Stimulated activated CD4-positive, alpha-beta T cell treated with anti-CD3 and anti-CD28 coated beads, Interleukin-1b, Interleukin-23, amount 100 ng/mL, for 24 hours (primary cell): ENCODE measurements at places on chromosomes 7 and 10.

DNA sequence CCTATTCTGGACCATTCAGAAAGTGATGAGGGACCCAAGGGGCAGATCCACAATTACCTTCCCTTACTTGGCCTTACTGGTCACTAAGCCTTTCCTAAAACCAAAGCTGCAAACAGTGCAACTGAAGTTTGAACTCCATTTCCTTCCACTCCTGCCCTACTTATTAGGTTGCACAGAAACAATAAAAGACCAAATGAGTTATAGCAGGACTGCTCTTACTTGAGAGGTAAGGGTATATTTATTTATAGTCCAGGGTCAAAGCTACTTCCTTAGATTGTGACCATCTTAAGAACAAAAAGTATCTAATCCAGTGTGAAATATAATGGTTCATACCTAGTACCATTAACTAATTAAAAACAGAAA is 27.0 kb downstream of the CDK6 start:
- no peak for DNase-seq

DNA sequence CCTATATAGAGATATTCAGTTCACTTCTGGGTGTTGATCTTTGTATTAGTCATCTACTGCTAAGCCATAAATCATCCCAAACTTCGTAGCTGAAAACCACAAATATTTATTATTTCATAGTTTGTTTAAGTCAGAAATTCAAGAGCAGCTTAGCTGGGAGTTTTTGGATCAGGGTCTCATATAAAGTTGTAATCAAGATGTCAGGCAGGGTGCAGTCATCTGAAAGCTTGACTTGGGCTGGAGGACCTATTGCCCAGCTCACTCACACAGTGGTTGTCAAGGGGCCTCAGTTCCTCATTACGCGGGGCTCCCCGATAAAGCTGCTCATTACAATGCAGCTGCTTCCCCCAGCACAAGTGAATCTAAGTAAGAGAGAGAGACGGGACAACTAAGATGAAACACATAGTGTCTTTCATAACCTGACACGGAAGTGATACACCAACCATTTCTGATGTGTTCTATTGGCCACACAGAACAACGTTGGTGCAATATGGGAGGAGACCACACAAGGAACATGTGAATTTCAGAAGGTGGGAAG is 15.7 kb downstream of the PPP1R3C start:
- DNase-seq: no peak

- no peak for DNase-seq
Observed at GRCh38 chr7:94272821-94273583, 121.7 kb upstream of the COL1A2 start.

GRCh38 chr10:36096576-36096975 is 454.5 kb upstream of the FZD8 start:
- DNase-seq: no peak

DNA sequence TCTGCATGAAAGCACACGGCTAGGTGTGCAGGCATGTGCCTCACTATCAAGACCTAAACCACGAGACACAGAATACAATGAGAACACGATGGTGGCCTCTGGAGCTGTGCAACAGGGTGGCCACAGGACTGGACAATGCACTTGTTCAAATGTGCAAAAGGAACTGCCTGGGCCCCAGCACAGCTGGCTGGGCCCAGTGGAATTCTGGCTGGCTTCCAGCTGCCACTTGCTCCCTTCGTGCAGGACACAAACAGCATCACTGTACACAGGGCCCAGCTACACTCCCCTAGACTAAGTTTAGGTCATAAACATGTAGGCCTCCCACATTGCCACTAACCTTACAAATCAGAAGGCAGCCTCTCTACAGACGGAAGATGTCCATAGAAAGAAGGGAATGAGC is 23.4 kb downstream of the DOCK4 start:
- DNase-seq: no peak

- DNase-seq: no peak
Observed at GRCh38 chr10:52436664-52437063, 122.6 kb downstream of the DKK1 start.

DNA sequence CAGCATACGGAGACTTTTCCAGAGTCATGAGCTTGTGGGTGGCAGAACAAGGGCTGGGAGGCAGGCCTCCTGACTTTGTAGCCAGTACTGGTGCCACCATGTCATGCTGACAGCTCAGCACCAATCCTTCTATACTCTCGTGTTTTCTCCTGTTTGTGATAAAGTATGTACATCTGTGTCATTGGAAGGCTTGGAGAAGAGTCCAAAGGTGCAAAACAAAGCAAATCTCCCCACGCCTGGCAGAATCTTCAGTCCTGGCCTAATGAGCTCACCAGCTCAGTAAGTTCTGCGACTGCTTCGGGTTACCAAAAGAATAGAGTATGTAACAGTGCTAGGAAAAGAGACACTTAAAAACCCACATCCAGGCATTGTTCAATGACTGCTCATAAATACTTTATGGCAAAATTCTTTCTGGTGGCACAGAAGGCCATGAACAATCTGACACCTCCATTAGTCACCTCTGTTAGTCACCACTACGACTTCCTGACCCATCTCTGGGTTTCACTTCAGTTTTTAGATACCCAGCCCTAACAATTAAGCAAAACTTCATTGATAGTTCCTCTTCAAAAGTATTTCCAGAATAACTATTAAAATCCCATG is 24.5 kb downstream of the STEAP1 start:
- no peak for DNase-seq

GRCh38 chr7:21426286-21427181 is 1.3 kb upstream of the SP4 start:
- DNase-seq: no peak

DNA sequence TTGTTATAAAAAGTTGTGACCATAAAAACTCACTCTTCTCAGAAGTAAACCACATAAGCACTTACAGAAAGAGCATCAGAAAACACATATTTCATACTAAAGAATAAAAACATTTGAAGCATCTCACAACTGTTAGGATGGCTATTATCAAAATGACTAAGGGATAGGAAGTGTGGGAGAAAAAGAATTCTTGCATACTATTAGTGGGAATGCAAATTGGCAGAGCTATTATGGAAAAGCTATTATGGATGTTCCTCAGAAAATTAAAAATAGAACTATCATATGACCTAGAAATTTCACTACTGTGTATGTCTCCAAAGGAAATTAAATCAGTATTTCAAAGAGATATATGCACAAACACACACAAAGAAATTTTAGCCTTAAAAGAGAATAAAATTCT is 25.2 kb upstream of the POT1 start:
- DNase-seq: no peak

DNA sequence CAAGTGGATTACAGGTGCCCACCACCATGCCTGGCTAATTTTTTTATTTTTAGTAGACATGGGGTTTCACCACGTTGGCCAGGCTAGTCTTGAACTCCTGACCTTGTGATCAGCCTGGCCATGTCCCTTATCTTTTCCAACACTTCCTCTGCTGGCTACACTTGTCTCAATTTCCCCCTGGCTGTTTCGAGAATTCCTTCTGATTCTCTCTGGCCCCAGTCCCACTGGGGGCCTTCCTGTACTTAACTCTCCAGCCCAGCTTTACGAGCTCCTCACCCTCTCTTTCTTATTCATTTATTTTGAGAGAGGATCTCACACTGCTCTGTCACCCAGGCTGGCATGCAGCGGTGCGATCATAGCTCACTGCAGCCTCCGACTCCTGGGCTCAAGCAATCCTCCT is 8.5 kb downstream of the EPHB4 start:
- DNase-seq: no peak

GRCh38 chr10:62610649-62611229 is 193.8 kb upstream of the ADO start:
- peak; percentile 50 for DNase-seq

DNA sequence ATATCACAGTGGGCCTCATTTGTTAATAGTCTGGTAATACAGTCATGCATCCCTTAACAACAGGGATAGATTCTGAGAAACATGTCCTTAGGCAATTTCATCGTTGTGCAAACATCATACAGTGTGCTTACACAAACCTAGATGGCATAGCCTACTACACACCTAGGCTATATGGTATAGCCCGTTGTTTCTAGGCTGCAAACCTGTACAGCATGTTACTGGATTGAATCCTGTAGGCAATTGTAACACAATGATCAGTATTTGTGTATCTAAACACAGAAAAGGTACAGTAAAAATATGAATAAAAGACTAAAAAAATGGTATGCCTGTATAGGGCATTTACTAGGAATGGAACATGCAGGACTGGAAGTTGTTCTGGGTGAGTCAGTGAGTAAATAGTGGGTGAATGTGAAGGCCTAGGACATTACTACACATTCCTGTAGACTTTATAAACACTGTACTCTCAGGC is 12.0 kb upstream of the RHOBTB1 start:
- no peak for DNase-seq

- no peak for DNase-seq
Observed at GRCh38 chr10:79242620-79243152, 104.6 kb upstream of the PPIF start.

- DNase-seq: no peak
Observed at GRCh38 chr7:74568658-74569057, 88.9 kb upstream of the GTF2I start.

DNA sequence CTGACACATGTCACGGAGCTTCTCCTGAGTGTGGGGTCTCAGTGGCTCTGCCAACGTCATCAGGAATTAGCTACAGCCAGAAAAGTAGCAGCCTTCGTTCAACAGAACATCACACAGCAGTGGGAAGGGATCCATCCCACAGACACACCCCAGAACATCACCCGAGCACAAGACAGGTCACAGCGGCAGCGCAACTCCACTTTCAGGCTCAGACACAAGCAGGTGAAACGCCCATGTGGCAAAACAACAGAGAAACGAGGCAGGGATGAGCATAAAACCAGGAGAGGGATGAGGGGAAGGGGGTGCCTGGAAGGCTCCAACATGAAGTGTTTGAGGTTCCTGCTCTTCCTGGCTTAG is 44.8 kb downstream of the CAMK2B start:
- DNase-seq: no peak

DNA sequence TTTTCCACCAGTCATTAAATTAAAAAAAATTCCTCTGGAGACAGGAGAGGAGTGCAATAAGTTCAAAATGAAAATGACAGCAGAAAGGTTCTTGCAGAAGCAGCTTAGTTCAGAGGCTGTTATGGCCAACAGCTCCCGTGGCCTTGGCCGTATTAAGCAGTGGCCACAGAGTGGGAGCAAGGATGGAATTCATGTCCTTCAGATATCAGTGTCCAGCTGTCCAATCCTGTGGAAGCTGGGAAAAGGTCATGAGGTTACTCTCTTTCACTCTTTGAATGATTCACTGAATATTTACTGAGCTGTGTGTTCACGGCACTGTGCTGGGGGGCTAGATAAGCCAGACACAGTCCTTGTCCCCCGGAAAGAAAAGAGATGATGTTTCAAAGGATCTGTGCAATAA is 231.8 kb downstream of the BMPER start:
- DNase-seq: no peak

DNA sequence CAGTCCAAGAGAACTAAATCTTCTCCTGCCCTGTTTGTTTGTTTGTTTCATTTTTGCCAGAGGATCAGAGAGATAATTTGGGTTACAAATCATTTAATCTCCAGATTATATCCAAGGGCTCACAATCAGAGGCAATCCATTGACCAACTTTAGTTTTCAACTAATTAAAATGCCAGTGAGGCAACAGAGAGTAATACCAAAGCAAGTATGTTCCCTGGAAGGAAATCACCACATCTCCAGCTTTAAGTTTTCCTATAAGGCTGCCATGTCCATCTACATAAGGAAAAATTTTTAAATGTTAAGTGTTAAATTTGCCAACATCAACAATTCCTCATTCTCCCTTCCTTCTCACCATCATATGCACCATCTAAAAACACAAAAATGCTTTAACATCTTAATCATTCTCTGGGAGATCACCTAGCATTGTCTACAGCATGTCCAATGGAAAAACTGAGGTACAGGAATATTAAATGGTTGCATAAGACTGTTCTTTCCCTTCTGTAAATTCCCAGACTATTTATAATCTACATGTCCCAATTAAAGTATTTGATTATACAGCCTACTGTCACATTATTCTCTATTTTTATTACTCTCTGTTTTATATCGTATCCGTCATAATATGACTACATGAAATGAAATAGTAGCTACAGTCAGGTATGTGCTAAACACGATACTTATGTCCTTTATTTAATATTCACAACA is 14.1 kb downstream of the USP54 start:
- no peak for DNase-seq

- DNase-seq: no peak
Observed at GRCh38 chr7:55504093-55504859, 68.0 kb downstream of the VOPP1 start.

DNA sequence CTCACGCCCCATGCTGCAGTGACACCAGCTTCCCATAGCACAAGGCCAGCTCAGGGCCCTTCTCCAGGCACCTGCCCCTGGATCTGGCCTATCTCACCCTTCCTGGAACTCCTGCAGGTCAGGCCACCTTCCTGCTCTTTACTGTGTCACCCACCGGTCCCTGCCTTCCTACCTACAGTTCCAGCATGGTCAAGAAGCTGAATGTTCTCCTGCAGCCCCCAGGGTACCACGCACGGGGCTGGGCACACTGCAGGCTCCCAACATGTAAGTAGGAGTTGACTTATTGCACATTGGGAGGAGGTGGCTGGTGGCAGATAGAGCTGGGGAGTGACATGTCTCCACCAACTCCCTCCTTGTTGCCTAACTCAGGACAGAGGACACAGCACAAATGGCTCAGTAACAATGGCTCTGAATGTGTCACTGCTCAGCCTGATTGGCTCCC is 14.5 kb downstream of the ITPRIP start:
- DNase-seq: no peak

- no peak for DNase-seq
Observed at GRCh38 chr10:89278034-89278535, 23.8 kb upstream of the IFIT2 start.

- no peak for DNase-seq
Observed at GRCh38 chr7:70589010-70589409, 542.9 kb upstream of the GALNT17 start.

DNA sequence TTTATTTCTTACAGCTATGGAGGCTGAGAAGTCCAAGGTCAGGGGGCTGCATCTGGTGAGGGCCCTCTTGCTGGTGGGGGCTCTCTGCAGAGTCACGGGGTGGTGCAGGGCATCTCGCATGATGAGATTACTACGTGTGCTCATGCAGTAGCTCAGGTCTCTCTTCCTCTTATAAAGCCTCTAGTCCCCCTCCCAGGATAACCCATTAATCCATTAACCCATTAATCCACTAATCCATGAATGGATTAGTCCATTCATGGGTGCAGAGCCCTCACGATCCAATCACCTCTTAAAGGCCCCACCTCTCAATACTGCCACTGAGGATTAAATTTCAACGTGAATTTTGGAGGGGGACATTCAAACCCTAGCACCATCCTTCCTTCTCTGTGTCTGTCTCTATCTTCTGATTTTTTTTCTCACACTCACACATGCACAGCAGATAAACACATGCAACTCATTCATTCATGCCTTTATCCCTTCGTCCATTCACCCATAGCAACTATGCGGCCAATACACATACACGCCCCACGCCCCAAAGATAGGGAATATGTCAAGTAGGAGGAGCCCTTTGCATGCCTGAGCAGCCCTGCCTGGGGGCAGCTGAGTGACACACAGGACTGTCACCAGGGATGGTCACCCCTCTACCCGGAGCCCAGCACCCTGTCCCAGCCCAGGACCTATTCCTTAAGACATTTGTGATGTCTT is 86.5 kb downstream of the C10orf105 start:
- DNase-seq: no peak

GRCh38 chr7:90617442-90617841 is 21.3 kb downstream of the CDK14 start:
- no peak for DNase-seq

- DNase-seq: no peak
Observed at GRCh38 chr7:158740657-158741293, 36.2 kb upstream of the NCAPG2 start.
